ENCODE measurements at places on chromosomes 2 and 18.
A peak's percentile ranks its signal among the peaks of the same experiment; 100 is the strongest.

GRCh38 chr18:49521216-49521835, 34.3 kb upstream of the C18orf32 start:
- DNase-seq, result no peak

DNA sequence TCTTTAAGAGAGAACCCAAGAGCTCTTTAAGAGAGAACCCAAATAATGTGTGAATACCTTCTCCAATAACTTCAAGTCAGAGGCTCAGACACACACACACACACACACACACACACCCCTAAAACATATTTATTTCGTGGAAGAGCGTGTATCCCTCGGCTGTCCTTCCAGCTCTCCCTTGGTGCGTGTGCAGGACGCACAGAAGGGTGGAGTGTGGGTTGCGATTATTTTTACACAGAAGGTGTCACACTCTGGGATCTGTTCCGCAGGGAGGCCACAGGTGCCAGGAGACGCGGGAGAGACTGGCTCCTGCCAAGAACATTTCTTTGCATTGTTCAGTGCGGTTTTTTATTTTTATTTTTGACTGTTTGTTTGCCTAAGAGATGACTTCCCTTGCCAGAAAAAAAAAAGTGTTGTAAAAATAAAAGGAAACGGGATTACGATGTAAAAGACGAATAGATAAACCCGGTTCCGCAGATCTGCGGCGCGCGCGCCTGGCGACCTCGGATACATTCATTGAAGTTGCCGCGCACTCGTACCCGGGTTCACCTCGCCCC, 47.3 kb upstream of the ATP6V1B1 start:
- DNase-seq, result no peak

- DNase-seq, result peak; percentile 1
These were observed 63.8 kb downstream of the MEX3C start for GRCh38 chr18:51133580-51134160.

DNA sequence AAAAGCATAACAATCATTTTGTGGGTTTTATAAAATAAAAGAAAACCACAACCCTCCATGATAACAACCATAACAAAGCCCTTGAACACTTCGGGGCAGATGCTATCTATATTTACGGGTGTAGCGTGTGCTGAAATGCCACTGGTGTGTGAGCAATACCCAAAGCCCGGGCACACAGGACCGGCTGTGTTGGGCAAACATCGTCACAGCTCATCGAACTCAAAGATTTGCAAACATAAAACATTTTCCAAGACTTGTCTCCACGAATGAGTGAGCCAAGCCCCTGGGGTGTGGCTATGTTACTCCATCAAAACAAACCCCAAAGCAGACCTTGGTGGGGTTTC, 290.2 kb downstream of the LPIN1 start:
- no peak for DNase-seq

DNA sequence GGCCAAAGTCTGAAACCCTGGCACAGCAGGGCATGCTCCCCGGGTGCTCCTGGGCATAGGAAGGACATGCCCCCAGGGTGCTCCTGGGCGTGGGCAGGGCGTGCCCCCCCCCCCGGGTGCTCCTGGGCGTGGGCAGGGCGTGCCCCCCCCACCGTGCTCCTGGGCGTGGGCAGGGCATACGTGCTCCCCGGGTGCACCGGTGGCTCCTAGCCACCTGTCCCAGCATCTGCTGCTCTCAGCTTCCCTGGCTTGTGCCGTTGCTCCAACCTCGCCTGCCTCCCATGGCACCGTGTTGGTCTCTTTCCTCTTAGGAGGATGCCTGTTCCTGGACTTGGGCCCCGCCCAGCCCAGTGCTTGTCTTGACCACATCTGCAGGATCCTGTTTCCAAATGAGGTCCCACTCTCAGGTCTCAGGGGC, 95.6 kb upstream of the CTDP1 start:
- DNase-seq, result no peak

GRCh38 chr2:179137200-179137759, 87.3 kb upstream of the CCDC141 start:
- DNase-seq, result no peak

All from fibroblast of lung (primary cell).